Activated CD4-positive, alpha-beta T cell treated with anti-CD3 and anti-CD28 coated beads, Interleukin-2, amount 50 U/mL, for 16 hours (primary cell): ENCODE measurements at places on chromosomes 11 and 22.

GRCh38 chr11:123145220-123145619, 49.8 kb downstream of the CLMP start:
- no peak for DNase-seq

GRCh38 chr11:115745066-115745465, 240.9 kb upstream of the CADM1 start:
- no peak for DNase-seq

- no peak for DNase-seq
Measured at GRCh38 chr22:47996446-47996857, 1234.0 kb downstream of the TBC1D22A start.

DNA sequence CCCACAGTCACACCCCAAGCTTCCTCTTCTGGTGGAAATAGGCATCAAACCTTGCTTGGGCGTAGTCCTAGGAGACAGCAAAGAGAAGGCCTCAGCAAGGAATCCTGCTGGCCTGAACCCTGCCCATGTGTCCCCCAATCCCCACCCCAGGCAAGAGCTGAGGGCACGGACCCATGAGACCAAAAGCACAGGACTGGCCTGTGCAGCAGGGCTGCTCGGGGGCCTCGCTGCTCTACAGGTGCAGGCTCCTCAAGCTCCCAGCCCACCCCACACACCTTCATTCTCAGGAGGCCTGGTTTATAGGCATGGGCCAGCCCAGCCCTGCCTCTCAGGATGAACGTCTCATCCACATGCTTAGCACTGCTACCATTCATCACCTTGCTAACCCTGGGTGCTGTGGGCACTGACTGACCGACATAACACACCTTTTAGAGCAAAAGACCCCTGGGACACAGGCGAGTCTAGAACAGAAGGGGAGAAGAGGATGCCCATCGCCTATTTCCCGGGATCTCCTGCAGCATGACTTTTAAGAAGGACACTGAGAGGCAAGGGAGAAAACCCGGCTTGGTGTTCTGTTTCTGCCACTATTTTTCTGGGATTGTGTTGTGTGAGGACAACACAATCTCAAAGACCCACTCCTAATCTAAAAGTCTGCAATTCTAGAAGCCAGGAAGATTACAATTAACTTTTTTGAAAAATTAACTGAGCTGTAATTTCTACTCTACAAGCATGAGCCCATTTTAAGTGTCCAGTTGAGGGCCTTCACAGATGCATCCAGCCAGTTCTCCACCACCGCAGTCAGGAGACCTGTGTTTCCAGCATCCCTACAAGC, 15.4 kb downstream of the TCIRG1 start:
- no peak for DNase-seq

DNA sequence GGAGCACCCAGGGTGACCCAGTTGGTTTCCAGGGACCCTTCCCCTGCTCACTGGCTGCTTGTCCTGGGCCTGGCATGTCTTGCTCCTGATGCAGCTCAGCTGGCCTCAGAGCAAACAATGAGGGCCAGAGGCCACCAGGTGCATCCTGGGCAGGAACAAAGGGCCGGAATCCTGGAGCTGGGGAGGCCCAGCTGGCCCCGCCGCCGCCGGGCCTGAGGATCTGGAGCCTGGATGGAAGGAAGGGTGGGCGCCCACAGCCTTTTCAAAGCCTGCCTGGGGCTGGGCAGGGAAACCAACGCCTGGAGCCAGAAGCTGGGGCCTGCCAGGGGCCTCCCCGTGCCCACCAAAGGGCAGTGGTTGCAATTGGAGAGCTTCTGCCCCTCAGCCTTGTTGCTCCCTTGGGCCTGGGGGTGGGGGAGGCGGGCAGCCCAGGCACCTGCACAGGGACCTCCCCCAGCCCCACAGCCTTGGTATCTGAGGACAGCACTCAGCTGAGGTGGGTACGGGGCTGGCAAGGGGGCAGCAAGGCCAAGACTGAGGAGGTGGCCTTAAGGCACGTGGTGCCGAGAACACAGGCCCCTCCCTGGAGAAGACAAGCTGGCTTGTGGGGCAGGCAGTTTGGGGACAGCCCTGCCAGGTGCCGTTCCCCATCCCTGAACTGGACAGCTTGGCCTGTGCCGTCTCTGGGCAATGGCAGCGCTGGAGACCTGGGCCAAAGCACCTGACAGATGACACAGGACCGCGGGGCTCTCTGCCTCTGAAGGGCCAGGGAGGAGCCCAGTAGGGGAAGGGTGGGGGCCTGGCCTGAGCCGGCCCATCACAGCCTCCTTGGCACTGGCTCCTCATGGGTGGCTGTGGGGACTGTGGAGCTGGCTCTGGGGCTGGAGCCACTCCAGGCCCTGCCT, 7.1 kb upstream of the ADORA2A start:
- no peak for DNase-seq

DNA sequence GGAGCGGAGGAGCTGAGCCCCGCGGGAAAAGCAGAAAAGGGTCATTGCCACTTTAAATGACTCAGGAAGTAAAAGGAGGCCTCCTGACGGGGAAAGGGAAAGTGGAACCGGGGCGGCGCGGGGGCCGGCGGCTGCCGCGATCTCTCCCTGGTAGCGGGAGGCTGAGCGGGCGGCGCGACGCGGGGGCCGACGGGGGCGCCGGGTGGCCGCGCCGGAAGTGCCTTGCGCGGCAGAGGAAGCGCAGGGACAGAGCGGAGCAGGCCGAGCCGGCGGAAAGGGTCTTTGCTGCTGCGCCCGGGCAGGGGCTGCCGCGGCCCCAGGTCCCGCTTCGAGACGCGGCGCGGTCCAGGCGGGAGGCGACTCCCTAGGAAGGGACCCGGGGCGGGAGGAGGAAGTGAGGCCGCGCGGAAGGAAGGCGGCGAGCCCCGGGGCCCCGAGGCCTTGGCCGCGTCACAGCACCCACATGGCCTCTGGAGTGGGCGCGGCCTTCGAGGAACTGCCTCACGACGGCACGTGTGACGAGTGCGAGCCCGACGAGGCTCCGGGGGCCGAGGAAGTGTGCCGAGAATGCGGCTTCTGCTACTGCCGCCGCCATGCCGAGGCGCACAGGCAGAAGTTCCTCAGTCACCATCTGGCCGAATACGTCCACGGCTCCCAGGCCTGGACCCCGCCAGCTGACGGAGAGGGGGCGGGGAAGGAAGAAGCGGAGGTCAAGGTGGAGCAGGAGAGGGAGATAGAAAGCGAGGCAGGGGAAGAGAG, at the start of gene TRIM44:
TRIM44 (plus strand) TSS at position 127 of the 759 bp plus-strand sequence; CDS start at position 464, 337 bp downstream.
- DNase-seq, result peak; percentile 81

DNA sequence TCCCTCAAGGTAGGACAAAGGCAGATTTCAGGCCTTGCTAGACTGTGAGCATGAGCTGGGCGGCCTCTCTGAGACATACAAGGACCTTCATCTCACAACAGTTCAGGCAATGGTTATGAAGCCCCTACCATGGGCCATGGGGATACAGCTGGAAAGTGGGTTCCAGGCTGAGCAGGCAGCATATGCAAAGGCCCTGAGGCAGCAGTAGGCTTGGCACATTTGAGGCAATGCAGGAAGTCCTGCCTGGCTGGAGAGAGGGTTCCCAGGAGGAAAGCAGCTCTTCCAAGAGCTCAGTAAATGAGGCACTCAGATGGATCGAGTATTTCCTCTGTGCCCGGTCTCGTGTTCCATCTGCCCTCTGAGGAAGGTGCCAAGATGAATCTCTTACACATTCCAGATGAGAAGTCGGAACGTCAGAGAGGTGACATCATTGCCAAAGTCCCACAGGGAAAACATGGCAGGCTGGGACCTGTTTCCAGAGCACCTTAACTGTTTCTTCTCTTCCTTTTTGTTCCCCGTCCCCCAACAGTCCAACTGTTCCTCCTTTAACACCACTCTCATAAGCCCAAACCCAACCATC, 388.6 kb downstream of the MN1 start:
- DNase-seq, result no peak
